ENCODE measurements at places on chromosomes 11 and 22. TPM values are rescaled to one million over a fixed set of nuclear protein-coding genes. Genes with fewer than 3 reads are reported as not detected.

- no peak for DNase-seq
Observed at GRCh38 chr11:1853376-1854131, 670 bp downstream of the LSP1 start.

- DNase-seq, result no peak
Observed at GRCh38 chr11:29962243-29962642, 54.6 kb downstream of the KCNA4 start.

- DNase-seq, result no peak
Observed at GRCh38 chr11:32462011-32462690, 26.8 kb upstream of the WT1 start.

GRCh38 chr11:76831686-76832310 is 28.9 kb upstream of the ACER3 start:
- DNase-seq, result no peak

- no peak for DNase-seq
Observed at GRCh38 chr11:114571712-114572111, 12.0 kb upstream of the NXPE1 start.

DNA sequence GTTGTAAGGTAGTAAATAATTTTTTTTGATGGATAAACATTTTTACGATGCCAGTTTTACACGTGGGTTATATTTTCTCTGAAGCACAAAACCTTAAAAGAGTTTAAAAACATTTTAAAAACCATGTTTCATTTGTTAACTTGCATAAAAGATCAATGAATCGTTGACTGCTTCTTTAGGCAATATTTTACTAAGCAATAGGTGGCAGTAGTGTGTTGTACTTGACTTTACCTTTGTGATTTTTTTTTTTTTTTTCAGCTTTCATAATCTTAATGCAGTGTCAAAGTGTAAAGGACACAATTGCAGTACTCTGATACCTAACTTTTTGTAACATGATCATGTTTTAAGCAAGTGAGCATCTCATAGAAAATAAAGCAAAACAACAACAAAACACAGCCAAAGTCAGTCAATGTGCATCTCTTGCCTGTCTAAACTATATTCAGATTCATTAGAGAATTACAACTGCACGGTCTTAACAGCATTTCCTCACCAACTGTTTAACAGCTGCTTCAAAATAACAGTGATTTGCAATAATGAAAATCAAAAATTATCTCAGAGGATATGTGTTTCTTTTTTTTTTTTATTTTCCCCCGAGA is 27.7 kb downstream of the DNAJC24 start:
- peak; percentile 43 for DNase-seq

DNA sequence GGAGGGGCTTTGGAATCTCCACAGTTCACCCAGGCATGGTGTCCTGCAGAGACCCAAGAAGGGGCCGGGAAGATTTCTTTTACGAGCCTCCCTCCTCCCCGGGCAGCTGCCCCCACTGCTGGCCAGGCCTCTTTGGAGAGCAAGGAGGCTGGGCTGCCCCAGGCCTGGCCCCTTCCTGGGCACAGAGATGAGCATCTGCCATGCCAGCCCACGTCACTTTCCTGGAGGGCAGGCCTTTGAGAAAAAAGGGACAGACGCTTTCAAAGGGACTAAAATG is 60.5 kb upstream of the FGF3 start:
- DNase-seq, result no peak

- DNase-seq, result no peak
Observed at GRCh38 chr11:69486056-69486772, 4.8 kb downstream of the LINC01488 start.

GRCh38 chr11:128535468-128536457 is 51.6 kb downstream of the ETS1 start:
- no peak for DNase-seq

- no peak for DNase-seq
Observed at GRCh38 chr11:12007230-12007593, 1.2 kb downstream of the DKK3 start.

- no peak for DNase-seq
Observed at GRCh38 chr22:50696799-50697561, 24.4 kb downstream of the SHANK3 start.

- DNase-seq, result no peak
Observed at GRCh38 chr11:14589421-14589820, 54.2 kb upstream of the PDE3B start.

GRCh38 chr11:104841973-104842525 is 56.2 kb downstream of the CASP12 start:
- DNase-seq, result no peak

DNA sequence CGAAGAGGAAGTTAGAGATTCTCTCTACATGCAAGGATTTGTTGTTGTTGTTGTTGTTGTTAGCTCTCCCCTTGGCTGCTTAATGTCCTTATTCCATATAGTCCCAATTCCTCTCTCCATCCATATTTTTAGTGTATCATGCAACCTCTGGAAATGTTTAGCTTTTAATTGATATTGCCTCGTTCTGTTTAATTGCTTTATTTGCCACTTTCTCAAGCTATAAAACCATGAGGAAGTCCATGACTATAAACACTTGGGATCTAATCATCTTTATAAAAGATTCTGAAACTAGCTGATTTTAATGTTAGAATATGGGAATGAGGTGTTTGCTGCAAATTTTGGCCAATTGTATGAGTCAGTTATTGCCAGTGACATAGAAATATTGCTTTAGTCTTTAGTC is 5.5 kb upstream of the OR9G1 start:
- DNase-seq, result no peak

- no peak for DNase-seq
Observed at GRCh38 chr22:25875461-25875860, 133.5 kb downstream of the MYO18B start.

KCNJ11 gene
- total RNA-seq, result not detected

DENND6B gene
- total RNA-seq, result 2.8 TPM

MIAT gene
- total RNA-seq, result 0.72 TPM

BLID gene
- 30.6 TPM for total RNA-seq

PKNOX2 gene
- 2.0 TPM for total RNA-seq

PIM3 gene
- total RNA-seq, result 14.1 TPM

GSTT2B gene
- total RNA-seq, result 4.9 TPM

SLC1A2 gene
- 23.6 TPM for total RNA-seq

All from fibroblast of the aortic adventitia (primary cell).